ENCODE measurements at places on chromosomes 1 and 21.

DNA sequence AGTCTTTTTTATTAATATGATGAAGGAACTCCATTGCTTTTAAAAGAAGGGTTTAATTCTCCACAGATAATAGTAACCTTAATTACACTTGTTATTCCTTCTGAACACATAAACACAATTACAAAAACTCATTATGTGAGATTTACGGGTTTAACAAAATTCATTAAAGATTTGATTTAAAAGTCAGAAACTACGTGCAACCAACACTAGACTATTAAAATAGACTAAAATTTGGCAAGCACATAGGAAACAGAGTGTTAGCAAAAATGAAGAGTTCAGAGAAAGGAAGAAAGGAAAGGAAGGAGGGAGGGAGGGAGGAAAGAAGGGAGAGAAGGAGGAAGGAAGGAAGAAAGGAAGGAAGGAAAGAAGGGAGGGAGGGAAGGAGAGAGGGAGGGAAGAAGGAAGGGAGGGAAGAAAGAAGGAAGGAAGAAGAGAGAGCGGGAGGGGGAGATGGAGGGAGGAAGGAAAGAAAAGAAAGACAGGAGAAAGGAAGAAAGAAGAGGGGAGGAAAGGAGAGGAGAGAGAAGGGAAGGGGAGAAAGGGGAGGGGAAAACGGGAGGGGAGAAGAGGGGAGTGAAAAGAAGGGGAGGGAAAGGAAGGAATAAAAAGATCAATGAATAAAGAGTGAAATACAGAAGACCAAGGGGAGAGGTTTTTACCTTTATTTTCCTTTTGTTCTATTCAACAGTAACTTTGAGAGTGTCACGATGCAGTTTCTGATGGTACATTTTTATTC lies 123.4 kb upstream of the LYPLAL1 start:
- no peak for DNase-seq

- DNase-seq = no peak
These were observed 131.3 kb downstream of the RGS7 start for GRCh38 chr1:241225741-241226140.

- no peak for DNase-seq
These were observed 26.3 kb upstream of the IER5 start for GRCh38 chr1:181061891-181062835.

GRCh38 chr1:70331962-70332361 lies 22.6 kb downstream of the ANKRD13C start:
- no peak for DNase-seq

GRCh38 chr1:233356705-233356987 lies 29.1 kb downstream of the MAP3K21 start:
- DNase-seq = no peak

DNA sequence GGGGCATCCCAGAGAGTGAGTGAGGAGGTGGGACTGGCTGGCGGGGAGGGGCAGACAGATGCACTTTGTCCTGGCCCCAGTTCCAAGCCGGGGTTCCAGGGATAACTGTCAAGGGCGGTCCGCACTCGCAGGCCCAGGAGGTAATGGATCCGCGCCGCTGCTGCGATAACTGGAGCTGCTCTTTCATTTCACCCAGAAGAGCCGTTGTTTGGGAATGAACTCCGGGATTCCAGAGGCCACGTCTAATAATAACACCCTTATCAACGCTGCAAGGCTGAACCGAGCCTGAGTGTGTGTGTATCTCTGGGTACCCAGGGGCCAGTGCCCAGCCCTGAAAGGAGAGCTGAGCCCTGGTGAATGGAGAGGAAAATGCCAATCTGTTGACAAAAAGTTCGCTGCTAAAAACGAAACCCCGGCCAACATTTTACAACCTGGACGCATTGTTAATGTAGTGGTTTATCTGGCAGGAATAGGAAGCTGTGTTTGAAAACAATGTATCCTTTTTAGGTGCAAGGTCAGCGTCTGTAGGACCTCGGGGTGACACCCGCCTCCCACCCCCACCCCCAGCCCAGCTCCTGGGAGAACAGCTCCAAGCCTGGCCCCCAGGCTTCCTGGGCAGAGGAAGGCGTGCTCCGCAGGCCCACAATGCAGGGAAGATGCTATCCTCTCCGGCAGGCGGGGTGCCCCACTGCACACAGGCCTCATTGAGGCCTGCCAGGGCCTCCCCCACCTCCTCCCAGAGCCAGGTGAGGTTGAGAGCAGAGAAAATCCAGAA lies 119.7 kb downstream of the PROX1 start:
- no peak for DNase-seq

- no peak for DNase-seq
These were observed 163.4 kb upstream of the TMEM51 start for GRCh38 chr1:14989931-14990728.

- no peak for DNase-seq
These were observed 559.0 kb upstream of the PLXNA2 start for GRCh38 chr1:208803011-208803811.
